ENCODE measurements at places on chromosomes 6 and 20. TPM values are rescaled to one million over a fixed set of nuclear protein-coding genes. Genes with fewer than 3 reads are reported as not detected.

Gene GHRH
- total RNA-seq: 0.75 TPM

DNA sequence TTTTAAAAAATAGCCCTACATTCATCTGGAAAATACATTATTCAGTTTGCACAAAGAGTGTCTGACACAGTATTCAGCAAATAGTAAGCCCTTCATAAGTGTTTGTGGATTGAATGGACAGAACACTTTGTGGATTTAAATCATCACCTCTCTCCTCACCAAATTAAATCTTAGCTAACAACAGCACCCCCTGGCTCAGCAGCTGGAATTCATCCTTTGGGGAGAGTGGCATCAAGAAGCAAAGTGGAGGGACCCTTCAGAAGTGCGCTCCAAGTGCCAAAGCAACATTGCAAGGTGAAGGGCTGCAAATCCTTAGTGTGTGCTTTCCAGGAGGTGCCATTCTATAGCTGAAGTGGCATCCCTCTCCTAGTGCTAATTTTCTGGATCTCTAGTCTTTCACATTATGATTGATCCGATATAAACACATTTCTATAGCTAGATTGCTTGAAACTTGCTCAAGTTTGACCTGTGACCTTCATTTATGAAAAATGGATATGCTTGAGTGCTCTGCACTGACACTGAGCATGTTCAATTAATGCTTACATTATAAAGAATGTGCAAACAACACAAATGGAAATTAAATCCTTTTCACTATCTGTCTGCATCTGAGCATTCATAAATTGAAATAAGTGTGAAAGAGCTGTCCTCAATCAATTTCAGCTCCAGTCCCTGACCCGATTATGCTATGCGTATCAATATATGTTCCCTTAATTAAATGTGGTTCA is 891.7 kb downstream of the C6orf118 start:
- no peak for DNase-seq

GRCh38 chr20:23870461-23870860 is 9.1 kb downstream of the CST5 start:
- no peak for DNase-seq

DNA sequence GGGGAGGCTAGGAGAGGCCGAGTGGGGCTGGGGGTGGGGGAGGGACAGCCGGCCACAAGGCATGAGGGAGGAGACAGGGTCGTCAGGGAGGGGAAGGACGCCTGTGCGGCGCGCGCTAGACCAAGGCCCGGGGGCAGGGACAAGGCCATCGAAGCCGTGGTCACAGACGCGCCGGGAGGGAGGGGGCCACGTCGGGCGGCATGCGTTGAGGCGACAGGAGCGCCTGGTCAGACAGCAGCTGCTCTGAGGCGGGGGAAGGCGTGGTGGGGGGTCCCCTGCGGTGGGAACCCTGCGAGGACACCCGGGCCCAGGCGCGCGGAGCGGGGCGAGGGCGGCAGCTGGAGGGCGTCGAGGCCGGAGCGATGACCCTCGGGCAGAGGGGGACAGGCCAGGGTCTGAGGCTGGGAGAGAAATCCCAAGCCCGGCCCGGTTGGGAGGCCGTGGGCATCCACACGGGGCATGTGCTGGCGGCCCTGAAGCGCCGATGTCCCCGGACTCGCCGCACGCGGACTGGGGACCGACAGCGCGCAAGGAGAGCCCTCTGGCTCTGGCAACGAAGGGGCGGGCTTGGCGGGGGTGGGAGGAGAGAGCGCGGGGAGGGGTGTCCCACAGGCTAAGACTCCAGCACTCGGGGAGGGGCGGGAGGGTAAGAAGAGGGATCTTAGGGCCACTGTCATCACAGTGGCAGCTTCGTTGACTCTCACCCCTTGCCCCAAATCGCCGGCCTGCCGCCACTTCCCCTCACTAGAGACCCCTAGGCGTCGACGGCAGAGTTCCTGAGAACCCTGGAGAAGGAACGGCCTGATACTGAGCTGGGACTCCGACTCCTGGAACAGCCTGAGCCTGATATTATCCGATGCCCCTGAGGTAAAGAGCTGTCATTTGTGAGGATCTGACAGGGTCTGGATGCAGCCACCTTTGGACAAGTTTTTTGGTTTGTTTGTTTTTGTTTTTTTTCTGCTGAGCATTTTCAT is 5.0 kb downstream of the TMEM239 start:
- no peak for DNase-seq

Gene ADAM33
- total RNA-seq: 0.47 TPM

DNA sequence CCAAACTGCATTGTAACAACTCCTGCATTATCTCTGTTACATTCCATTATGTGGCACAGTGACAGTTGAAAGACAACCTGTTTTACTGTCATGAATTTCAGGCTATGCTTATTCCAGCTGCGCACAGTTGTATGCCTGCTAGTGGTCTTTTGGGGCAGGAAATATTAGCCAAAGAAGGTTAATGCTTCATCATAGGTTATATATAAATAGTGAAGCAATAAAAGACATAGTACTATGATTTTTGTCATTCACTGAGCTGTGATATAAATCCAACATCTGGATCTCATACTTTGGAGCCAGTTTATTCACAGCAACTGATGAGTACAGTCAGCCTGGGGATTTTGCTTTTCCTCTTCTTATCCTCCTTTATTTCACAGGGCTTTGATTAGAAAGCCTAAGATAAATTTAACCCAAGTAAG is 55.6 kb downstream of the FILIP1 start:
- no peak for DNase-seq

- DNase-seq: no peak
These were observed 107.4 kb upstream of the TAB2 start for GRCh38 chr6:149209871-149210775.

DNA sequence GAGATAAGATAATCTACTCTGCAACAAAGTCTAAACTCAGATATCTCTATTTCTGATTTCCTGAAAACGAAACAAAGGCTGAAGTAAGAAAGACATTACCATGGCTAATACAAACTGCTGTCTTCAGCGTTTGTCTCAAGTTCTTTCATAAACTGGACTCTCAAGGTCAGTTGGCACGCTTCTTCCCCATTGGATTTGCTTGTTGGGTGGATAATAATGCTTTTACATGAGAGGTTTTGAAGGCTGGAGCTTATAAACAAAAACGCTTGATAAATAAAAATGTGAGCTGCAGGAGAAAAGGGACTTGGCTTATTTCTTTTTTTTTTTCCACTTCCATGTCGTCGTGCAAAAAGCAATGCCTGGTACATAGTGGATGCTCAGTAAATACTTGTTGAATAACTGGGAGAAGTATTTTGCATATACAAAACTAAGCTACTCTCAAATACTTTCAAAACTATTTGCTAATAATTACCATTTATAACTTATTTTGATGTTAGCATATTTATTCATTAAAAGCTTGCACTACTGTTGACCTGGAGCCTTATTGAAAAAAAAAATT is 65.7 kb upstream of the EEF1A1 start:
- no peak for DNase-seq

Gene FUT9
- 1.5 TPM for total RNA-seq

DNA sequence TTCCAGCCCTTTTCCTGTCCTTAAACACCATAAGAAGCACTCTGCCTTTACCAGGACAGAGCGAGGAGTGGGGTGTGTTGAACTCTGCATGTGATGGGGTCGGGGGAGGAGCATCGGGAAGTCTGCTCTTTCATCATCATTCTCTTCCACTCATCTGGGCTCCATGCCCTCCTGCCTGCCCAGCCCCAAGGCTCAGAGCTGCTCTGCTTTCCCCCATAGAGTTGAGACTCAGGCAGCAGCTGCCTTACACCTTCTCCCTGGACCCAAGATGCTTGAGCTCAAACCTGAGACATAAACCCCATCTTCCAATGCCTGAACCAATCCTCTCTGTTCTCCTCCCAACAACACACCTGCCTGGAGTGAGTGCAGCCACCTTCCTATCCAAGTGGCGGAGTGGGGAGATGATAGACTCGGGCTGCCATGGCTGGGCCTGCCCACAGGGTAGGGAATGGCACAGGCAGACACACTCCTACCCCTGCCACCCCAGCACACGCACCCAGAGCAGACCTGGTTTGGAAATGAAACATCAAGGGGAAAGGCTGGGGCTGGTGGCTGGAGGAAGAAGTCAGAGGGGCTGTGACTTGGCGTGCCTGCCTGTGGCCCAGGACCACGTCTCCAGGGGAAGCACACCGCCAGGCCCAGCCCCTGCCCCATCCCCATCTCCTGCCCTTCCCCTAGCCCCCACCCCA is 28.4 kb downstream of the TFEB start:
- no peak for DNase-seq

GRCh38 chr20:18256440-18257090 is 31.8 kb upstream of the ZNF133 start:
- DNase-seq: no peak

Gene GSTA4
- total RNA-seq: 44.7 TPM

GRCh38 chr6:52417675-52418111 is 2.4 kb upstream of the EFHC1 start:
- DNase-seq: no peak
